ENCODE measurements at places on chromosomes 4 and X.

DNA sequence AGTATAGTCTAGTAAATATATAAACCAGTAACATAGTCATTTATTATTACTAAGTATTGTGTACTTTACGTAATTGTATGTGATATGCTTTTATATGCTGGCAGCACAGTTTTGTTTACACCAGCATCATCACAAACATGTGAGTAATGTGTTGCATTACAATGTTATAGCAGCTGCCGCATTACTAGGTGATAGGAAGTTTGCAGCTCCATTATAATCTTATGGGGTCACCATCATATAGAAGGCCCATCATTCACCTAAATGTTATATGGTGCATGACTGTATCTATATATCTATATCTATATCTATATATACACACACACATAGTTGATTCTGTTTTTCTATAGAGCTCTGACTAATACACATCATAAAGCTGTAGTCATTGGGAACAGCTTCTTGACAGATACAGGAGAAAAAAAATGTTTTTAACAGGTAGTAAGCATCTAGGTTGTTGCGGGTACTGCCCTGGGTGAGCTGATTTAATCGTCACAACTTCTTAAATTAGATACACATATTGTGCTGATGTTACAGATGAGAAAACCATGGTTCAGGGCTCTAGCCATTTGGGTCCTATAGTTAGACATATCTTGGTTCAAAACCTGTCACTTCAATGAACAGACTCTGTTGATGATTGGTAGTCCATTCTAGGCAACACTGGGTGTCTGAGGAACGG is 77.9 kb downstream of the CLNK start:
- DNase-seq, result no peak

DNA sequence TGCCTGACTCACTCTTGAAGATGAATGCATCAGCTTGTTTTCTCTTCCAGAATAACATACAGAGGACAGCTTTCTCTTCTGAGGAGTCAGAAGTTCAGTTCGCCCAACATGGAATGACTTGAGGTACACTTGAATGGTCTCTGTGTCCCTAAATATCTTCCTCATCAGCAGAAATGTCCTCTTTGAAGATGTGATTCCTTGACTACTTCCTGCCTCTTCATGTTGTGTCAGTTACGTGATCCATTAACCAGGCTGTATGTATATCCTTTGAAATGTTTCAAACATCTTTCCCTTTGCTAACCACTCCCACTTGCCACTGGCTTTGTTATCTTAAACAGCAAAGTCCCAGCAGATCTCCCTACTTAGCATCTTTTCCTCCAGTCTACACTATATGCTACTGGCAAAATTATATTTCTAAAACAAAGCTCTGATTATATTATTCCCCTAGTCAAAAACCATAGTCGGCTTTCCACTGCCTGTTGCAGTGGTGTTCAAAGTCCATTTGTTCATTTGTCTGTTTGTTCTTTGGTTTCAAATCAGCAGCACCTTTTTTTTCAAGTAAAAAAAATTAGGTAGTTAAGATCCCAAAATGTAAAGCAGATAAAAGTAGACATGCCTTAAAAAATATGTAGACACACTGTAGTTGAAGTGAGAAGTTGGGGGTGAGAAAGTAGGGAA is 82.1 kb upstream of the PAK3 start:
- DNase-seq, result no peak

- DNase-seq, result no peak
Observed at GRCh38 chr4:188987011-188987410, 847.8 kb downstream of the TRIML1 start.

DNA sequence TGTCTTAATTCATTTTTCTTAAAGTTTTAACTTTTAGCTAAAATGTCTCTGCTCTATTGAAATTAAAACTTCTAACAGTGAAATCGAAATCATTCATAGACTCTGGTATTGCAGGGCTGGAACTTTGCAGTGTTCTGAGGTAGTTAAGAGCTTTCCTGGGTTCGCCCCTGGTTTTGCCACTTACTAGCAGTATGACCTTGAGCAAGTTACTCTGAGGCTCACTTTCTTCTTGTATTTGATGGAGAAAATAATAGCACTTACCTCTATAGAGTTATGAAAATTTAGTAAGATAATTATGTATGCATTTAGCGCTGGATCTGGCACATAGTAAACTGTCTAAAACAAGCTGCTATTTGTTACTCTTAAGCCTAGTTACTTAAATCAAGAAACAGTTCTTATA is 1.7 kb downstream of the SLAIN2 start:
- no peak for DNase-seq
